ENCODE measurements at places on chromosomes 13 and 19. TPM values are rescaled to one million over a fixed set of nuclear protein-coding genes. Genes with fewer than 3 reads are reported as not detected.

GRCh38 chr13:74476365-74476764 lies 342.2 kb upstream of the KLF12 start:
- no peak for DNase-seq

DNA sequence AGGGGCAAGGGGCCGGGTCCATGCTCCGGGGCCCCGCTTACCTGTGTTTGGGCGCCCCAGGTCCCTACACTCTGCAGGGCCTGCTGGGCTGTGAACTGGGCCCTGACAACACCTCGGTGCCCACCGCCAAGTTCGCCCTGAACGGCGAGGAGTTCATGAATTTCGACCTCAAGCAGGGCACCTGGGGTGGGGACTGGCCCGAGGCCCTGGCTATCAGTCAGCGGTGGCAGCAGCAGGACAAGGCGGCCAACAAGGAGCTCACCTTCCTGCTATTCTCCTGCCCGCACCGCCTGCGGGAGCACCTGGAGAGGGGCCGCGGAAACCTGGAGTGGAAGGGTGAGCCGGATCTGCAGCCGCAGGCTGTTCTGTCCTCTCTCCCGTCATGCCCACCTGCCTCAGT lies 1.7 kb downstream of the FCGRT start:
- no peak for DNase-seq

The VAV1 gene
- 41.4 TPM for polyA plus RNA-seq

The SPRY2 gene
- not detected for polyA plus RNA-seq

DNA sequence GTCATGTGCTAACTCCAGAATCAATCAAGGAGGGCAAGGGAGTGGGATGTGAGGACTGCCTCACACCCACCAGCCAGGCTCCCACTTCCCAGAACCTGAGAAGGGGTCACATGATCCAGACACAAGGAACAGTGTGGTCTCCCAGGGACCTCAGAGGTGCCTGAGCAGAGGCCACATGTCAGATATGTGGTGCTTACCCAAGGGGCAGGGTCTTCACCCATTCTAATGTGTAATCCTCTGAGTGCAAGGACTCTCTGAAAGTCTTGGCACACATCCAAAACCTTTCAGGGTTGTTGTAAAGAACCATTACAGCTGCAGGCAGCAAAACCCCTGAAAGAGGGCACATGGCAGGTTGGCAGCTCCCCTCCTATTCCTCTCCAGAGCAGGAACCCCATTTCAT lies 656.6 kb downstream of the UQCRFS1 start:
- no peak for DNase-seq

GRCh38 chr19:3357992-3358688 lies 8.2 kb upstream of the NFIC start:
- DNase-seq = peak; percentile 63

GRCh38 chr19:19334989-19335344 lies 14.3 kb downstream of the MAU2 start:
- no peak for DNase-seq

- no peak for DNase-seq
Measured at GRCh38 chr13:83350569-83350968, 531.7 kb downstream of the SLITRK1 start.

DNA sequence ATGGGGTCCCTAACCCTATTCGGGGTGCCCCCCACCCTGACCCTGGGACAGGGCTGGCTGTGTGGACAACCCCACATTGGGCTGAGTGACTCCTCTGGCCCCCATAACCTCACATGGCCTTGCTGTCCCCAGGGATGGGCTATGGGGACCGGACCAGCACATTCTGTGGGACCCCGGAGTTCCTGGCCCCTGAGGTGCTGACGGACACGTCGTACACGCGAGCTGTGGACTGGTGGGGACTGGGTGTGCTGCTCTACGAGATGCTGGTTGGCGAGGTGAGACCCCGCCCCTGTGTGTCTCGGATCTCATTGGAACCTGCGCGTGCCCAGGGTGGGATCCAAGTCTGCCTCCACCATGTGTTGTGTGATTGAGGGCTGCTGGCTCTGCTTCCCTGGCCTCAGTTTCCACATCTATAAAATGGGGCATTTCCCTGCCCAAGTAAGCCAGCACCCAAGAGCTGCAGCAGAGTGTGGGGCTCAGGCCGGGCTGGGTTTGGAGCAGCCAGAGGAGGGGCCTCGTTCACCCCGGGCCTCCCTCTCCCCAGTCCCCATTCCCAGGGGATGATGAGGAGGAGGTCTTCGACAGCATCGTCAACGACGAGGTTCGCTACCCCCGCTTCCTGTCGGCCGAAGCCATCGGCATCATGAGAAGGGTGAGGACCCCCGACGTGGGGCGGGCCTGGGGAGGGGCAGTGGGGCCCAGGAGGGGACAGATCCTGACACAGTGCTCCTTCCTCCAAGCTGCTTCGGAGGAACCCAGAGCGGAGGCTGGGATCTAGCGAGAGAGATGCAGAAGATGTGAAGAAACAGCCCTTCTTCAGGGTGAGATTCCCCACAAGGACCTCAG lies 4.9 kb downstream of the PTGER1 start:
- DNase-seq = no peak

- DNase-seq = no peak
Measured at GRCh38 chr19:29606420-29606747, 301 bp downstream of the POP4 start.

The BCL2L12 gene
- polyA plus RNA-seq = 11.4 TPM

DNA sequence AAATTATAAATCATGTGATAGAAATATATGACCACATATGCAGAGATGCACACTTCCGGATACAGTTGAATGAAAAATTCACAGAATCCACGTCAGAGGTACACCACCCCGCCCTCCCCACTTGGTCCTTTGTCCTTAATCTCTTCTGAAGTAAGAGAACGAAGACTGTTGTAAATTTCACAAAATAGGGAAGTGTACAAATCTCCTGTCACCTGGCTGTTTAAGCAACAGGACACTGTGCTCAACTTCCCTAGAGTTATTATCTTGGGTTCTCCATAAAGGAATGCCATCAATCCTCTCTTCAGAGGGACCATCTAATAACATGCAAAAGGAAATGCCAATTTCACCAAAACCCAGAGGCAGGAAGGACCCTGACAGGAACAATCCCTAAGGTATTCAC lies 10.5 kb upstream of the CEACAM6 start:
- no peak for DNase-seq

- no peak for DNase-seq
Measured at GRCh38 chr13:110329798-110330461, 22.8 kb downstream of the COL4A2 start.

The ZNF345 gene
- 10.0 TPM for polyA plus RNA-seq

- DNase-seq = peak; percentile 83
Measured at GRCh38 chr19:12884926-12885748, 1.9 kb downstream of the KLF1 start.

DNA sequence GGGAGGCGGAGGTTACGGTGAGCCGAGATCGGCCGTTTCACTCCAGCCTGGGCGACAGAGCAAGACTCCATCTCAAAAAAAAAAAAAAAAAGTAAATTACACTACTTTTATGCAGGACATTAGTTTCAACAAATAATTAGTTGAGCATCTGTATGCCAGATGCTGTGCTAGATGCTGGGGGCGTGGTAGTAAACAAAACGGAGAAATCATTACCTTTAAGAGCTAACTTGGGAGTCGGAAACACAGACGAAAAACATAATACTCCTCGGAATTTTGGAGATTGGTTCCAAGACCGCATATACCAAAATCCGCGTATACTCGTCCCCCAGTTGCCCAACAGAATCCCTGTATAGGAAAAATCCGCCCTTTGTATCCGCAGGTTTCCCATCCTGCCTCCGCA lies 1.3 kb upstream of the DUS3L start:
- DNase-seq = no peak

DNA sequence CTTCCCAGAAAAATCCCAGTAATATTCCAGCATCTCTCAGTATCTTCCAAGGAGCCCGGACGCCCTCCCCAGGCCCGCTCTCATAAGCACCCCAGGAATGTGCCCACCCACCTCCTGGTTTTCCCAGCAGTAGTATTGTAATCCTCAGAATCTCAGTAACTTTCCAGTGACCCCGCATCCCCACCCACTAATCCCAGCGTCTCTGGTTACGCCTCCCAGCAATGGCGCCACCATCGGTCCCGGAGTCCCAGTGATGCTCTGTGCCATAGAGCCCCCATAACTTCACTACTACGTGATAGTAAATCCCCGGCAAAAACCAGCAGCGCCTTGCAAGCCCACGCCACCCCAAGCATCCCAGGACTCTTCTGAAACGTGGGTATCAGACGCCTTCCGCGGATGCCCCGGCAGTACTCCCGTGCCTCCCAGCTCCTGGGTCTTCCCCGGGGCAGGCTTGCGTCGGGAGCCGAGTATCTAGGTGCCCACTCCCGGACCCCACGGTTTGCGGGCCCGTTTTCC lies 928 bp upstream of the PNPLA6 start:
- DNase-seq = no peak

DNA sequence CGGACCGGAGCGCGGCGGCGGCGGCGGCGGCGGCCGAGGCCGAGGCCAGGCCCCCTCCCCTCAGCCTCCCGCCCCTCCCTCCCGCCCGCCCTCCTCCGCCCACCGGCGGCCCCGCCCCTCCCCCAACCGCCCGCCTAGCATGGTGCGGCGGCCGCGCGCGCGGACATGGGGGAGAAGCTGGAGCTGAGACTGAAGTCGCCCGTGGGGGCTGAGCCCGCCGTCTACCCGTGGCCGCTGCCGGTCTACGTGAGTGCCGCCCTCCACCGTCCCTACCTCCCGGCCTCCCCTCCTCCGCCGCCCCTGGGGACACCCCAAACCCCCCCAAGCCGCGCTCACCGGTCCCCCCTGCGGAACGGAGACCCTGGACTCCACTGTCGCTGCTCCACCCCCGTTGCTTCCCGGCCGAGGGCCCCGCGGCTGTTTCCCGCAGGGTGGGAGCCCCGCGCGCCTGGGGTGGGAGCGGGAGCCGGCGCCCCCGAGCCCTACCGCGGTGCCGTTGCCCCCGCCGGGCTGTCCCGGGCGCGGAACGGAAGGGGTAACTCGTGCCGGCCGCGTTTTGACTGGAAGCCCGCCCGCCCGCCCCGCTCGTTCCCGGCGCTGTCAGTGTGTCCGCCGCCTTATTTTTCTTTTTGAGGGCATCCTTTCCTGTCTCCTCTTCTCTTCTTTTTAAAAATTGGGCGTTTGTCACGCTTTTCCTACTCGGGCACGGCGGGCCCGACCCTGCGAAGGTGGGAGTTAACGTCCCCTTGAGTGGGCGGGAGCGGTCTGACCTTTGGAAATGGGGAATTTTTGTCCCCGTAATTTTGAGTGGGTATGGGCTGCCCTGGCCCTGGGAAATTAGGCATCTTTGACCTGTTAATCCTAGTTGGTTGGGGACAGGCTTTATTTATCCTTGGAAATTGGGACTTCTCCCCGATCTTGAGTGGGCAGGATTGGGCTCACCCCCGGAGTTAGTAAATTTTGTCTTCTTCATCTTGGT lies 576 bp downstream of the DOT1L start:
- no peak for DNase-seq

DNA sequence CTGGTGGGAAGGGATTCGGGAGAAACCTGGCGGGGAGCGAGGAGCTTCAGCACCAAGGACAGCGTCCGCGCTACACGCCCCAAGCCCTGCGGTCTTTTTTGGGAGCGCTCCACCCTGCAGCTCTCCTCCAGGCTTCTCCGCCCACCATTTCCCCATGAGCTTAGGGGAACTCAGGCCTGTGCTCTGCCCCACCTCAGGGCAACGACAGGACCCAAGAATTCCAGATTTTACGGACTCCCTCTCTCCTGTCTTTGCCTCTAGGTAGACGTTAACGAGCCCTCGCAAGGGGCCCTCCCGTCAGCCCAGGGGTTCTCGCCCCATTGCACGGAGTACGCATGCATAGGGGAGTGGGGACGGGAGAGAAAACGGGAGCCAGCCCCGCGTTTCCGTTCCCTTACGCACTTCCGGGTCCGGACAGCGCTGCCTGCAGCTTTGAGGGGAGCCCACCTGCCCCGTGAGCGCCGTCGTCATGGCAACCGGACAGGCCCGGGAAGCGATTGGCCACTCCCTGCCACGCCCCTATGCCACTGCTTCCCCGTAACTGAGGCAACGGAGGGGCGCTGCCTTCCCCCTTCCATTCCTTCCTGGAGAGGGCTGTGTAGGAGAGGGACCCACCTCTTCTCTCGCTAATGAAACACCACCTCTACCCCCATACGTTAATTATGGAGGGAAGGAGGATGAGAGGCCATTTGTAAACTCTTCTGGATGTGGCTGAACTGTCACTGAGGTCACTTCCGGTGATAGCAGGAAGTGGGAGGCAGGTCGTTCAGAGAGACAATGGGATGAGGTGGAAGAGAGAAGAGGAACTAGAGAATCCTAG lies 20.8 kb downstream of the NOVA2 start:
- DNase-seq = peak; percentile 4

The CEACAM1 gene
- polyA plus RNA-seq = 4.3 TPM

The PSG3 gene
- not detected for polyA plus RNA-seq

DNA sequence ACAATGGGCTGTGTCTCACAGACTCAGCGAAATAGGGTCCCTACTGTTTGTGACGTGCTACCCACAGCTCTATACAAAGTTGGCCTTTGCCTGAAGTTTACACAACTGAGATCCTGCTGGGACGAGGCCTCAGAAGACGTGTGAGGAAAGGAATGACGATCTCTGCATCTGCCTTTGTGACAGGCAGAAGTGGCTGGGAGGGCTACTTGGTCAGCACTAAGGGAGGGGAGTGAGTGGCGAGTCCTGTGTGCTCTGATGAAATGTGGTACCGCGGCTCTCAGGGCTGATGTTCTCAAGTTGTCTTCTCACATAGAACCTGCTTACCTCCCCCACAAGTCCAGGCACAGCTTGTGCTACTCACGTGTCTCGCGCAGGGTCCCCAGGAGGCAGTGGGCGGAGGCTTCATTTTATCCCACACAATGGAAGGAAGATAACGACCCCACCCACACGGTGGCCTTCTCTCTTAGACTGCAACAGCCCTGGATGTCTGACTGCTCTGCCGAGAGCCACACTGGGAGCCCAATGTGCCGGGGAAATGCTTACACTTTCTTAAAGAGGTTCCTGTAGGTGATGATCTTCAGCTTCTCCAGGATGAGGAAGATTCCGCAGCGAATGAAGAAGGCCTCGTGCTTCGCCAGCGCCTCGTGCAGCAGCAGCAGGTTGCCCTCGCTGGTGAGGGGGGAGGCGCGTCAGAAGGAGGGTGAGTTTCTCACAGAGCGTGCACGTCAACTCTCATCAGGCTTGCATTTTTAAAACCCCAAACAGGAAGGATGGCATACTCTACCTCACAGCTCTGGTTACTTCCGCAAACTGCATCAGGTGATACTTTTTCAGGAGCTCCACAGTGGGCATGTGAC lies 21.2 kb downstream of the PROZ start:
- DNase-seq = peak; percentile 17

The ZNF534 gene
- polyA plus RNA-seq = 0.26 TPM

GRCh38 chr19:41395355-41395754 lies 1.8 kb downstream of the EXOSC5 start:
- no peak for DNase-seq

DNA sequence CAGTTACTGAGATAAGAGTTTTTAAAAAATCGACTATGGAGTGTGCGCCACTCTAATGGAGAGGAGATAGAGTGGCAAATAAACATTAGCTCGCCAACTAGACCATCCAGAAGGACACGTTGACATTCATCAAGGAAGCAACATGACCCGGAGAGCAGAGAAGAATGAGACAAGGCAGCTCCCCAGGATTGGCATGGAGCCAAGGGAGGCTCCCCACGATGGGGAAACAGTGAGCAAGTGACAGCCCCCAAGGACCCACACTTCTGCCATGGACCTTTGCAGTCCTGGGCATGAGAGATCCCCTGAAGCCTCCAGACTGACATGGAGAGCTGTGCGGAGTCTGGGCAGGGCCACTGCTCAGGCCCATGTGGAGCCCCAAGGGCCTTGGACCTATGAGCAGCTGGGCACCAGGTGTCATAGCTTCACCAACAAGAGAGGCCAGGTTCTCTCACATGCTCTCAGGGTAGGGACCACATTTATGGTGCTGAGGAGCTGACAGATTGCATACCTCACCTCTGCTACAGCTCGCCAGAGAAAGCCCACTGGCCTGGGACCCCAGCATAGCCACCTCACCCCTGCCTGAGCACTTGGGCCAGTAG lies 6.7 kb downstream of the SIGLEC6 start:
- no peak for DNase-seq

- no peak for DNase-seq
Measured at GRCh38 chr19:3548606-3549005, 8.8 kb downstream of the MFSD12 start.
